ENCODE measurements at places on chromosomes 2 and 18.

DNA sequence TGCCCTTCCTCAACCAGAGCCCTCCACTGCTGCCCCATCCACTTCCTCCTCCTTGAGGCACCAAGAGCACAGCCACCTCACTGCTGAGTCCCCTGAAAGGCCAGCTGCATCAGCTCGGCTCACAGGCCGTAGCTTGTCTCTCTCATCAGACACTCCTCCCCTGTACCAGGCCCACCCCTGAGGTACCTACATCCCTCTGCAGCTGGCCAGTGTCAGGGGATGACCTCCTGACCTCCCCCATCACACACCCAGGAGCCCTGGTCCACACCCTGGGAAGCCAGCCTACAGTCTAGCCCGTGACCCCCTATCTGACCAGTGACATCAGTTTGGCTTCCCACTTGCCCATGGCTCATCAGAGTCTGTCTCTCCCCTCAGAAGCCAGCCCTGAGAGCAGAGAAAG, 205.6 kb downstream of the TNS1 start:
- DNase-seq, result no peak

- no peak for DNase-seq
These were observed 544 bp downstream of the EVA1A start for GRCh38 chr2:75560022-75560767.

GRCh38 chr2:31384351-31384750, 30.2 kb downstream of the XDH start:
- DNase-seq, result no peak

DNA sequence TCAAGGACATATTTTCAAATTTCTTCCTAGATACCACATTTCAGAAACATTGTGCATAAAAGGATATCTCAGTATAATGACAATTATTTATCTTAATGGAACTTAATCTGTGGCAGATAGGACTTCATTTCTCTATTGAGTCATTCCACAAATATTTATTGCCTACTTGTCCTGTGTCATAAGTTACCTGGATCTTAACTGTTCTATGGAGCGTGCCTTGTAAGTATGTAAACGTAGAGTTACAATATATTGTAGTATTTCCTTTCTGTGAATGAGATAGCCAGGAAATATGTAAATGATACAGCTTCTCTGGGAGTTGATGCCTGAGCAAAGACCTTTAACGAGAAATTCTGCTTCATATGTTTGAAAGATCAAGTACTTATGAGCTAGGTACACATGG, 2.5 kb downstream of the AGFG1 start:
- DNase-seq, result no peak

DNA sequence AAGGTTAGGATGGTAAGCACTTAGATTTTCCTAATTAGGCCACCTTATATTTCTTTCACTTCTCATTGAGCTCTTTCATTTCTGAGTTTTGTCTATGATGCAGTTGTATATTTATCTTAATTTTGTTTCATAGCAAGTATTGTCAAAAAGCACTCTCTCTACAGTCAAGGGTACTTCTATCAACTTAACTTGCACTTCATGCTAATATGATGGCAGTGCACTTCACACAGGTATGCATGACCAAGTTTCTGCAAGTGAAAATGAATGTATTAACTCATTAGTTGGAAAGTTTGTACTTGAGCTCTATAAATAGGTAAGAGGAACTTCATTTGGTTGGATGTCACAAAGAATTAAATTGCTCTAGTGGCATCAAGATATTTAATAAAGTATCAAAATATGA, 51.5 kb upstream of the CDH19 start:
- DNase-seq, result no peak

GRCh38 chr2:162965191-162965590, 126.6 kb upstream of the KCNH7 start:
- no peak for DNase-seq

DNA sequence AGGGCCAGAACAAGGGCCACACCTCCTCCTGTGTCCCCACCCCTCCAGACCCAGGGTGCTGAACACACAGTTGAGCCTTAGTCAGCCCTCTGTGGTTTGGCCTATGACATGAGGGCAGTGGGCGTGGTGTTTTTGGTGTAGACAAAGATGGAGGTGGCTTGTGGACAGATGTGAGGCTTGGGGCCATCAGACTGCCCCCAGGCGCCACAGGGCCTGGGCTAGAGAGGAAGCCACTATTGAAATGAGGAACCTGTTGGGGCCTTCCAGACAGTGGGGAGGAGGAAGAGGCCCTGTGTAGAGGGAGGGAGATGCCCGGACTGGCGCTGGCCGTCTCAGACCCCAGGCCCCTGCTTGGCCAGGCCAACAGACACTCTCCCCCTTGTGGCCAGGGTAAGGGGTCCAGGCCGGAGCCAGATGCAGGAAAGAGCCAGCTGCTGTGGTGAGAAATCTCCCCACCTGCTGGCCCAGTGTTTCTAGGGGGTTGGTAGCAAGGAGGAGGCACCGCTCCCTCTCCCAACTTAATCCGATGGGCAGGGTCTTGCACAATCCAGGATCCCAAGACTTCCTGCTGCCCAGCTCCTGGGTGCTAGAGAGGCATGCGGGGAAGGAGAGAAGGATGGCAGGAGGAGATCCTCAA, 53.8 kb downstream of the SMAD7 start:
- no peak for DNase-seq

GRCh38 chr2:38120264-38120592, 44.3 kb upstream of the CYP1B1 start:
- DNase-seq, result no peak

DNA sequence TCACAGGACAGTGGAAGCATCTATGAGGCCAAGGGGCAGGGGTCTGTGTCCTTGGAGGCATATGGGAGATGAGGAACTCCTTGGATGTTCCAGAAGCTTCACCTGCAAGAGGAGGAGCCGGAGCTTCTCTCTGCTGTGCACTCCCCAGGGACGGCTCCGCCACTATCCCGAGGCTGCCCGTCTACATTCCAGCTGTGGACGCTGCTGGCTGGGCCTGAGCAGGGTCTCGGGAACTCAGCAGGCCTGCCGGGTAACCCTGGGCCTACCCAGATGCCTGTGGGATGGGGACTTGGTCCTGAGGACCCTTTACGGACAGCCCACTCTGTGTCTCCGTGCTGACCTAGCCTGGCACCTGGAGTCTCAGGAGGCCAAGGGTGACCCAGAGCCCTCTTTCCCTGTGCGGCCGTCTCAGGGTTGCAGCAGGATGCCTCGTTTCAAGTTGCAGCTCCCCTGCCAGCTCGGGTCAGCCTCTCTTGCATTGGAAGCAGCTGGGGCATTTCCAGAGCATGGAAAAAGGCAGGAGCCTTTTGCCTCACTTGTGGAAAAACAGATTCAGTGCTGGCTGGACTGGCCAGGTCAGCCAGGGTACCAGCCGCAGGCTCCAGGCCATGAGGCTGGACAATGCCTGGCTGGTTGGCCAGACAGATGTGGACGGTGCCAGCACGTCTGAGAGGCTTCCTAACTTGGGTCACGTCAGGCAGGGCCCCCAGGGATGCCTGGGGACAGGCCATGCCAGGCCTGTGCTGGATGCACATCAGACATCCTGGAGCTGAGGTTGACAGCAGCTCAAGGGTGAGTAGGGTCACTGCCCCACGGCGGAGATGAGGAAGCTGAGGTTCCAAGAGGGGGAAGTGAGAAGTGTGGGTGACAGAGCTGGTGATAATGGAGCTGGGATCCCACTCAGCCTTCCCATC, 41.5 kb downstream of the SCTR start:
- no peak for DNase-seq

DNA sequence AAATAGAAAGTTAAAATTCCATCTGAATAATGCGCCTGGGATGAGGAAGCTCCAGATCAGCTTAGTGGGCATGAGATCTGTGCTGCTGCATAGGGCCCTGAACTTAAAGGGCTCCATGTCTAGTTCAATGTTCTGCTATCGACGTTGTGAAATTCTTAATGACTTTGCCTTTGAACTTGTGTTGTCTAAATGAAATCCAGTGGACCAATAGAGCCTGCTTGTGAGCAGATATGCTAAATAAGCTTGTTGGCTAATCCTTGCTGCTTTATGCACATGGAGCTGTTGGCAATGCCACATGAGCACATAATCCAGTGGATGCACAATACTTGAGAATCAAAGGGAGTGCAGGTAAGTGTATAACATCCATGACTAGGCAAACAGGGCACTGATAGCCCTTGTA, 228.6 kb downstream of the TNS1 start:
- DNase-seq, result no peak

GRCh38 chr2:196887431-196887830, 39.1 kb downstream of the PGAP1 start:
- DNase-seq, result no peak

GRCh38 chr2:38427936-38428335, 50.9 kb upstream of the ATL2 start:
- no peak for DNase-seq

- DNase-seq, result no peak
These were observed 2.4 kb downstream of the MEX3C start for GRCh38 chr18:51195086-51195450.

DNA sequence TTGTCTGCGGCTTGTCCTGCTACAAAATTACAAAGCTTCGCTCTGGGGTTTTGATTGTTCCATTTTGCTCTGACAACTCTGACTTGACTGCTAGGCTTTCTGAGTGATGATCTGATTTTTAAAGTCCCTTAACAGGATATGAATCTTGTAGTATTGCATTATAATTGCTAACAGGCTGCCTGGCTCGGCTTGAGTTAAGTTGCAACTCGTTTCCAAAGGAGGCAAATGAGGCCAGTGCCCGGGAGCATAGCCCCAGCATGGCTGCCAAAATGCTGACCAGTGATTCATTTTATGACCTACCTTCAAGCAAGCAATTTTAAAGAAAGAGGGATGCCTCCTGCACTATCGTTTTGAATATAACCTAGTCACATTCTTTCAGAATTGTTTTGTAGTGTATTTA, 135.4 kb downstream of the COL6A3 start:
- no peak for DNase-seq

DNA sequence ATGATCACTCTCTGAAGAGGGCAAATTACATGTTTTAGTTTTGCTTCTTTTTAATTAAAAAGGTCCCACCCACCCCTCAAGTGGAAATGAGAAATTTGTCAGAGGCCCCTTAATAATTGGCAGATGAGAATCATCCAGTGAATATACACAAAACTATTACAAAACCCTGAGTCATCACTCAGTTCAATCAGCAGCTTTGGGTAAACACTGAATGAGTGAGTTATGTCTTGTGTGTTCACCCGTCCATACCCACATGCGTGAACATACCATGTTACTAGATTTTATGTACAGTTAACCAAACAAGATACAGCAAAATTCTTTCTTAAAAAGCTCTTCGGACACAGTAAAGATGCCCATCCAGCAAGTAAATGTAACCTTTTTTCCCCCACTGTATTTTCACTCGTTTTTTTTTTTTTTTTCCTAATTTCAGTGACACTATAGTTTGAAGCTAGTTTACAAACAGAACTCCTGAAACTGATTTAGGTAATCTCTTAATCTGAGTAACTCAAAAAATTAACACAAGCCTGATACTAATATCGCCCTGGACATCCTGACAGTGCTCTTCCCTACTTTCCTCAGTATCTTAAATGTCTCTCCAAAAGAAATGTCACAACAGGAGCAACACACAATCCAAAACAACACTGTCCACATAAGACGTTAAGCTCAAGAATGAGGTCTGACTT, 1.4 kb downstream of the PSME4 start:
- DNase-seq, result peak; percentile 15

DNA sequence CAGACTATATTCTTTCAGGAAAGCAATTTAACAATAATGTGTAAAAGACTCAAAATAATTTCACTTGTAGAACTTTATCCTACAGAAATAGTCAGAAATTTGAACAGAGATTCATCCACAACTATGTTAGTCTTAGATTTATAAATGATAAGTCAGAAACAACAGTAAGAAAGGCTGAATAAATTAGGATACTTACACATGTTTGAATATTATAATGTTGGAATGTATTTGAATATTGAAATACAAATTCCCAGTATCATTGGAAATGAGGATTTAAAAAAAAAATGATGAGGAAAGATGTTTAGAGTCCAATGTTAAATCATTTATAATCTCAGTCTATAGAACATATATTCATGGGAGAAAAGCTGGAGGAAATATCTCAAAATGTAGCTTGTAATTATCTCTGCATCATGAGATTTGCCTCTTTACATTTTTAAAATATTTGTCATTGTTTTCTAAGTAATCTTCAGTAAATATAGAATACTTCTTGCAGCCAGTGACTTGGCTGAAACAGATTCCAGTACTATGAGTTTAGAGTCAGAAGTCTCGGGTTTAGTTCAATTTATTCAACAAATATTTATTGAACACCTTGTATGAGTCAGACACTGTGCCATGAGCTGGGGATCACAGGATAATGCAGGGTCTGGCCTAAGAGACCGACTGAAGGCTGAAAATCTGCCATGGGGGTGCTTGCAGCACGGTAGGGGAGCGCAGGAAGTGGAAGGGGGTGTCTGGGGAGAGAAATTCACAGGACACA, 32.3 kb downstream of the CXCR4 start:
- DNase-seq, result no peak

DNA sequence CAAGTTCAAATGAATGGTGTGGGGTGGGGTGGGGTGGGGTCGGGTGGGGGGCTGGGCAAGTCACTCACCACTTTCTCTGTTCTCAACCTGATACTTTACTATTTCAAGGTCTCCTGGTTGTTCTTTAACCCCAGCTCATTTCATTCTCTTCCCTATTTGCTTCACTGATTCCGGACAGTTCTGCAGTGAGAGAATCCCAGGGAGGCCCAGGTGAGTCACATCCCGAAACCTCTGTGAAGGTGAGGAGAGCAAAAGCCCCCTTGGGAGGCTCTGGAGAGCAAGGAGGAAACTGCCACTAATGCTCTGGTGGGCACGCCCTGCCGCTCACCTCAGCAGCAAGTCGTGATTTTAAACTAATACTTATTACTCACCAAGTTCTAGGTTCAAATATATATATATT, 8.9 kb downstream of the EDAR start:
- DNase-seq, result no peak

- no peak for DNase-seq
These were observed 101.8 kb upstream of the AGAP1 start for GRCh38 chr2:235391921-235392615.

DNA sequence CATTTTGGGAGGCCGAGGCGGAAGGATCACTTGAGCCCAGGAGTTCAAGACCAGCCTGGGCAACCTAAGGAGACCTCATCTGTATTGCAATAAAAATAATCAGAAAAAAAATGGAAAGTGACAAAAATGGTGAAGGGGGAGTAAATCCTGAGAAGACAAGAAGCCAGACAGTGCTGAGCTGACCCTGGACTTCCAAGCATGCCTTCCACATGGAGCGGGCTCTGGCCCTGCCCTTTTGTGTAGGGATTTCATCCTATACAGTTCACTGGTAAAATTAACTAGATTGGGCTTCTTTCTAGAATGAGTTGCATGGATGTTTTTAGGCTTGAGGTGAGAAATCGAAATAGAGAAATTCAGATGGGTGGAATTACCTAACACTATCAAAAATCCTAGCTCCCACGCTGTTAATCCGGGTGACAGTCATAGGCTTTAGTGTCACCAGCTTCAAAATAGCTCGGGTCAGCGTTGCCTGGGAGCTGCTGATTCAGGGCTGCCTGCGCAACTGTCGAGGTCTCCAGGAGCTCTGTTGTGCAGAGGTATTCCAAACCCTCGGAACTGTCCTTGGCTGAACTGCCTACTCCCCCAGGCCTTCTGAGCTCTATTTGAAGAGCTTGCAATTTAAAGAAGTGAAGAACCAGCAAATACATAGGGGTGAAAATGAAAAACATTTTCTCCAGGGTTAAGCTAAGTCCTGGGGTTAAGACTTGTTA, 21.5 kb upstream of the ZNF532 start:
- no peak for DNase-seq
